IMR-90 (cell line): ENCODE measurements at places on chromosomes 1 and 21. TPM values are rescaled to one million over a fixed set of nuclear protein-coding genes. Genes with fewer than 3 reads are reported as not detected.

ELF3 gene
- under 0.01 TPM in 1 of 2 replicates, not detected in the other for total RNA-seq

SYT14 gene
- 1.3 and 1.4 TPM in 2 replicates for total RNA-seq

FMOD gene
- 0.18 and 0.28 TPM in 2 replicates for total RNA-seq

AMY1B gene
- not detected in 2 replicates for total RNA-seq

SYNC gene
- total RNA-seq, result 103 and 139 TPM in 2 replicates

FAM110D gene
- total RNA-seq, result not detected in 2 replicates

TRIM33 gene
- total RNA-seq, result 40.0 and 40.1 TPM in 2 replicates

PGLYRP3 gene
- total RNA-seq, result not detected in 2 replicates

SLC6A9 gene
- total RNA-seq, result 1.9 and 2.0 TPM in 2 replicates

LDLRAD1 gene
- total RNA-seq, result not detected in 2 replicates

SAMD13 gene
- 0.36 and 0.56 TPM in 2 replicates for total RNA-seq

C1orf210 gene
- total RNA-seq, result not detected in 2 replicates

OR2M5 gene
- not detected in 2 replicates for total RNA-seq

SPRR1A gene
- total RNA-seq, result not detected in 2 replicates

CASZ1 gene
- under 0.01 and 0.18 TPM in 2 replicates for total RNA-seq

FCRL4 gene
- total RNA-seq, result not detected in 2 replicates

DNA sequence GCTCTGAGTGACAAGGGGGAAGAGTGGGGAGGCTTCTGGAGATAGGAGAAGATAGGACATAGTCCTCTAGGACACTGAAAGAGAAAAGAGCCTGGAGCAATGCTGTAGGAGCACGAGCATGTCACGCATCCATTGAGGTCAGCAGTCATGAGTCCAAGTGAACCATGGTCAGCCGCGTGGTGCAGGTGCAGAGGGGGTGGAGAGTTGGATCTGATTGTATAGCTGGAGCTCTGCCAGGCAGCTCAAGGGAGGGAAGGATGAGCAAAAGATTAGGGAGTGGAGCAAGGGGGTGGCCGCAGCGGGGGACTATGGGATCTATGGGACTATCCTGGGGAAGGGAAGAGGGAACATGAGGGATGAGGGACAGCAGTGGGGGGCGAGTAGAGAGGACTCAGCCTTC, 14.0 kb downstream of the PADI1 start:
- DNase-seq, result no peak

GRCh38 chr21:45177039-45177438, 102.7 kb downstream of the ADARB1 start:
- no peak for DNase-seq

- peak; percentile 46 for DNase-seq
Measured at GRCh38 chr1:68010543-68010942, 39.9 kb downstream of the DIRAS3 start.

GRCh38 chr1:19918057-19918456, 5.4 kb downstream of the PLA2G2E start:
- DNase-seq, result peak; percentile 79

GRCh38 chr1:111704776-111705175, 34.4 kb downstream of the INKA2 start:
- no peak for DNase-seq

- DNase-seq, result no peak
Measured at GRCh38 chr1:20083178-20083944, 13.4 kb downstream of the PLA2G5 start.

DNA sequence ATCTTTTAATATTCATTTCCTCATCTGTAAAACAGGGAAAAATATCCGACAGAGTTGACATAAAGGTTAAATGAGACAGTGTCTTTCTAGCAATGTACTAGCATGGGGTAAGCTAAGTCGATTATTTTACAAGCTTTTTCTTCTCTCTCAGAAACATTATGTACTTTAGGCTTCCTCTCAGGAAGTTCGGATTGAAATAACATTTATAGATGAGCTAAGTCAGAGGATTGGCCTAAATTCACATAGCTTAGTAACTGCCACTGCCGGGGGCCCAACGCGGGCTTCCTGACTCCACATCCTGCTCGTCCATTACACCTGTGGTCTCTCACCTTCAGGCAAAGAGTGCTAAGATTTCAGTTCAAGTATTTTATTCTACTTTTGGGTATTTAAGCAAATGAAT, 462.3 kb upstream of the NFIA start:
- no peak for DNase-seq

DNA sequence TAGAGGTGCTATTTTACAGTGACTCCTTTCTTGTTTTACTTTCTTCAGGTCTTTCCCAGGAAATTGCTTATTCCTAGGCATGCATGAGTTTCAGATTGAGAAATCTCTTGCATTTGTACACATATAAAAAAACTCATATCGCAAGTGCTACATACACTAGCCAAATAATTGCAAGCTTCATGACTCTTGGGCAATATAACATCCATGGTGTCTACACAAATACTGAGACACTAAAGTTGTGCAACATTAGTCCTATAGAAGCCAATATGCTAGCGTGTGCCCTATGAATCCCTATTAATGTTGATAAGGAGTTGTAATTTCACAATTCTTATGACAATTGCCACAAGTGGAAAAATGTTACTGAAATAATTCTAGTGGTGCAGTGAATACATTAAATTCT, 591.0 kb downstream of the ADGRL2 start:
- DNase-seq, result no peak

DNA sequence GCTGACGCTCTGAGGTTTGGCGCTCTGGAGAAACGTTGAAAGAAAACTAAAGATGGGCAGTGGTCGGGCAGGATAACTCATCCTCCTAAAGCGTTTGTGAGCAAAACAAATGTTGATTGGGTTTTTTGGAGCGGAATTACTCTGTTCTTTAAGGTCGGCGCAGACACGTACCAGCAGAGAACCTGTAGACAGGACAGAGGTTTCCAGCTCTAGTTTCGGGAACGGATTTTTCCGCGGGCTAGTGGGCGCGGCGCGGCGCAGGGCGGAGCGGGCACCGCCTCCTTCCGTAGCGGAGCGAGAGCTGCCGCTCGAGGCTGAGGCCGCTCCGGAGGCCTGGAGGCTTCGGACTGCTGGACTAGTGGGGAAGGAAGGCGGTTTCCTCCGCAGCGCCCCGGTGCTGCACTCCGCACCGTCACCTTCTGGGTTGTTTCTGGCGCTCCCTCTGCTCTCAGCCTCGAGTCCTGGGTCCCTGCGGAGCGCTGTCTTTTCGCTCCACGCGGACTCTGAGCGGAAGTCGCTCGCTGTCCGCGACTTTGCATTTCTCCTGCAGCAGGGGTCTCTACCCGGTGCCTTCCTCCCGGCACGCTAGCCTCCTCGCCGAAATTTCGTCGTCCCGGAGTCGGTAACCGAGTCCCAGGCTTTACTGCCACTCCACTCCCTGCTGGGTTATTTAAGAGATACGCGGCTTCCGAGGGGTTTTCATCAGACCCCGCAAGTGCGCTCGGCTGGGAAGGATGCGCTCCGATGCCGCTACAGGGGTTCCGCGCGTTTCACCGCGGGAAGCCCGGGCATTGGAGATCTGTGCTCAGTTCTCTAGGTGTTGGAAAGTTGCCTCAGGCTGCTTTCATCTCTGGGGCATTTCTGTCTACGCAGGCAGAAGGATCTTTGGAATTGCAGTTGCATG, 7.0 kb downstream of the FOXD2 start:
- peak; percentile 10 for DNase-seq

GRCh38 chr1:155218854-155219591, 10.5 kb downstream of the MTX1 start:
- DNase-seq, result peak; percentile 69

GRCh38 chr1:155761736-155762405, 73.0 kb downstream of the DAP3 start:
- DNase-seq, result no peak

DNA sequence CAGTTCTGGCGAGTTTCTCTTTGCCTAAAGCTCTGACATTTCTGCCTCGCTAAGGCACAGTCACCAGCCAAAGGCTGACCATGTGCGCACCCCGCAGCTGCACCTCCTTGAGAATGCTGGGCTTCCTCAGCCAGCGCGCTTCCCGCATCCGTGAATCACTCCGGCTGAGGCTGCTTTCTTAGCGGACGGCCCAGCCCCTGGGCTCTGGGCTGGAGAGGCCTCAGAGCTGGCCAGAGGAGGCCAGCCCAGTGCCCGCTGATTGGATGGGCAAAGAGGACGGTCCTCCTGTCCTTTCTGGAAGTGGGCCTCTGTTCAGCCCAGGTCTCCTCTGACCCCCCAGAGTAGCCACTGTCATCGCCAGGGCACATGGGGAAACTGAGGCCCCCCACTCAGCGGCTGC, 56.1 kb downstream of the PRDM16 start:
- DNase-seq, result no peak

GRCh38 chr1:43858324-43858723, 75.3 kb upstream of the ARTN start:
- DNase-seq, result peak; percentile 99

GRCh38 chr1:25647106-25647505, 30.5 kb downstream of the MAN1C1 start:
- DNase-seq, result no peak

DNA sequence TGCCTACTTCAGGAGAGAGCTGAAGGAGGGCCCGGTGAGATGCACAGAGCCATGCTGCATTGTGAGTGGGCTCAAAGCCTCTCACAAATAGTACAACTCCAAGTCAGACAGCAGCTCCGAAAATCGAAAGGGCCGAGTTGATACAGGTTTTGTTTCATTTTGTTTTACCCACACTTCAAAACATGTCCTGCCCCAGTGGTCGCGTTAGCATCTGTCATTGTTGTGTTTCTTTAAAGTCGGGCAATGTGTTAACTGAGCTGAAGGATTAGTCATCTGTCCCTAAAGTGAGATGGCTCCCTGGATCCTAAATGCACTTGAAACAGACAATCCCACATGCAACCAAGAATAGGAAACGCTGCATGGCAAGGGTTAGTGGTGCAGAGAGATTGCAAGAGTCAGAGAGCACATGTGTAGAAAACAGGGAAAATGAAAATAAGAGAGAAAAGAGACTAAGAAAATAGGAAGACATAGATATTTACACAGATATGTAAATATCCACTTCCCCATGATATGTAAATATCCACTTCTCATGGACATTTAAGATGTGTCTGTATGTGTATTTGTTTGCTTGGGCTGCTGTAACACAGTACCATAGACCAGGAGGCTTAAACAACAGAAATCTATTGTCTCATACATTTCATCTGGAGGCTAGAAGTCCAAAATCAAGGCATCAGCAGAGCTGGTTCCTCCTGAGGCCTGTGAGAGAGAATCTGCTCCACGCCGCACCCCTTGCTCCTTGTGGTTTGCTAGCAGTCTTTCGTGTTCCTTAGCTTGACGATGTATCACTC, 131.4 kb upstream of the RAB4A start:
- no peak for DNase-seq

DNA sequence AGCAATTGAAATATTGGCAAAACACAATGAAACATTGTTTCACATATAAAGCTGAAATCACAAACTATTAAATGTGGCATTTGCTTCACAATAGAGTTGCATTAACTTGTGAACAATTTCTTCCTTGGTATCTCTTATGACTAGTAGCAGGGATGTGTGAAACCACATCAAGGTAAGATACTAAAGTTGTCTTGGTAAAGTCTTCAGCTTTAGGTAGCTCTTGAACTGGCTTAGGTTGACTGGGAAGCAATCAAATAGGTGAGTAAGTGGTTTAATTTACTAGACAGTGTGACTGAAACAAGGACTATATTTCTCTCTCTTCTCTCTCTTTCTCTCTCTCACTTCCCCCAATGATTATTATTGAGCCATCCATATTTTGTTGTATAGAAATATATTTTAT, 141.5 kb upstream of the KCNK2 start:
- no peak for DNase-seq

DNA sequence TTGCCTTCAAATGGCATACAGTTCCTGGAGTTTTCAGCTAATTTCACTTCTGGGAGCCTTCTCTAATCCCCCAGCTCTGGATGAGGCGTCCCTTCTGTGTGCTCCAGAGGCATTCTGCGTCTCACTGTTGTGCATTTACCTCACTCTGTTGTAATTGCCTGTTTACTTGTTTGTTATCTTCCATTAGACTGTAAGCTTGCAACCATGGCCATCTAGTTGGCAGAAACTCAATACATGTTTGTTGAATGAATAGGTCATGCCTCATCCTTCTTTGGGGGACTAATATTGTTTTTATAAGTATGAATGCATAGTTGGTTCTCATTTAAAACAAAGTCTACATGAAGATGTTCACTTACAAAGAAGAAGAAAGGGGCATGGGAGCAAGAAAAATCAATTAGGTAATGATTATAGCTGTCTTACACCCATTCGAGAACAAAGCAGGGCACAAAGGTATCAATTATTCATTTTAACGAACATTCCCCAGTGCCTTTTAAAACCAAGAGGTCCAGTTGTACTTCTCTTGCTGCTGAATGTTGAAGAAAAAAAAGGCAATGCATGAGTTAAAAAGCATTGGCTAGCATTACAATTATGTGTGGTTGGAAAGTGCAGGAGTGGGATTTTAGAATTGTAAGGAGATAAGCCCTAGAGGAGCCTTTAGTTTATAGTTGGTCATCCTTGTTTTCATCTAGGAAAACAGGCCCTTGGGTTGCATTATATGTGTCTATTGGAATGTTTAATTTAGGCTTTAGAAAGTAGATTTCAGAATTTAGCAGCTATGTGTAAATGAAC, 6.0 kb downstream of the RGL1 start:
- DNase-seq, result no peak

GRCh38 chr1:88462488-88463261, 221.4 kb upstream of the PKN2 start:
- DNase-seq, result peak; percentile 17

- DNase-seq, result no peak
Measured at GRCh38 chr1:214824763-214825162, 221.8 kb downstream of the CENPF start.

- no peak for DNase-seq
Measured at GRCh38 chr1:5955479-5955977, 36.7 kb downstream of the NPHP4 start.

DNA sequence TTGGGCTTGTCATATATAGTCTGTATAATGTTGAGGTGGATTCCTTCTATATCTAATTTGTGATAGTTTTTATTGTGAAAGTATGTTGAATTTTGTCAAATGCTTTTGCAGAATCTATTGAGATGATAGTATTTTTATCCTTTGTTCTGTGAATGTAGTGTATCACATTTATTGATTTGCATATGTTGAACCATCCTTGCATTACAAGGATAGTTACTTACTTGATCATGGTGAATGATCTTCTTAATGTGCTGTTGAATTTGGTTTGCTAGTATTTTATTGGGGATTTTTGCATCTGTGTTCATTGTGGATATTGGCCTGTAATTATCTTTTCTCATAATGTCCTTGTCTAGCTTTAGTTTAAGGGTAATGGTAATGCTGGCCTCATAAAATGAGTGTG, 8.3 kb downstream of the FGGY start:
- no peak for DNase-seq

- DNase-seq, result no peak
Measured at GRCh38 chr1:16296643-16297042, 55.6 kb downstream of the FBXO42 start.

GRCh38 chr1:115668579-115668978, 26.8 kb downstream of the VANGL1 start:
- peak; percentile 57 for DNase-seq

DNA sequence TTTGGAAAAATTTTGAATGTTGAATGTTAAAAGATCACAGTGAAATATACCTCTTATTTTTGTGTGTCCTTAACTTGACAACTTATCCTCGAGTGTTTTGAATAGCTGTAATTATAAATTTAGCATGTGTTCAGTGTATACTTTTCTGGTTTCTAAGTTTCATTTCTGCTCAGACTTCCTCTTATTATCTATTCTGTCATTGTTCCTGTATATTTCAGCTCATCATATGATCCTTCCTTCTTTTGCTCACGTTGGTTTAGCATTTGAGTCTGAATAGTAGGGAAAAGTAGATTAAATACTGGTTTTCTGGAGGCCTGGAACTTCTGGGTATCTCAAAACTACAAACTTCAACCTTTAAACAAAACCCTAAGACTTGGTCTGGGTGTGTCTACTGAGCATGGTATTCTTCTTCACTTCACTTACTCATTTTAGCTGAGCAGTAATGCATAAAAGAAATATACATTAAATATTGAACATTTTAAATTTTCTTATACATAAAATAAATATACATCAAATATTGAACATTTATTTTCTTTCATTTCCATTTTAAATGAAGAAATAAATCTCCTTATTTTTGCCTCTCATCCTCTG, 3.3 kb upstream of the ATP6V1G3 start:
- no peak for DNase-seq
